ENCODE measurements at places on chromosomes 13 and 19.
A peak's percentile ranks its signal among the peaks of the same experiment; 100 is the strongest.

GRCh38 chr19:28737021-28737895 lies 475.7 kb downstream of the UQCRFS1 start:
- peak; percentile 1 for DNase-seq

DNA sequence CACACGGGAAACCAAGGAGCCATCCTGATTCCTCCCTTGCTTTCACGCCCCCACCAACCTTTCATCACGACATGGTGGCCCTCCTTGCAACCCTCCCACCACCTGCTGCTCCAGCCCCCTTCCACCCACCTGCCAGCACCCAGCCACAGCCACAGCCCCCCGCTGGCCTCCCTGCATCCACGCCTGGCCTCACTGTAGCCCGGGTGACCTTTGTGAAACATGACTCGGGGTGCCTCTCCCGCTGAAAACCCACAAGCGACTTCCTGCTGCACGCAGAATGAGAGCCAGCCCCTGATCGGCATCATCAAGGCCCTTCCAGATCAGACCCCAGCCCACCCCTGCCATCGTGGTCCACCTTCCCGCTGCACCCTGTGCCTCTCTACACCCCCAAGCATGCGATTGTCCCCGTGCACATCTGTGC lies 14.9 kb downstream of the POP4 start:
- DNase-seq: no peak

GRCh38 chr13:47038188-47038587 lies 141.3 kb upstream of the HTR2A start:
- no peak for DNase-seq

- DNase-seq: no peak
These were observed 375.6 kb downstream of the COG6 start for GRCh38 chr13:40031031-40031430.

Measured in erythroblast (primary cell).